PC-9 (cell line): ENCODE measurements at places on chromosomes 7 and 10. TPM values are rescaled to one million over a fixed set of nuclear protein-coding genes. Genes with fewer than 3 reads are reported as not detected.
A peak's percentile ranks its signal among the peaks of the same experiment; 100 is the strongest.

NANOS1 gene
- 5.2 and 7.2 TPM in 2 replicates for total RNA-seq

DNA sequence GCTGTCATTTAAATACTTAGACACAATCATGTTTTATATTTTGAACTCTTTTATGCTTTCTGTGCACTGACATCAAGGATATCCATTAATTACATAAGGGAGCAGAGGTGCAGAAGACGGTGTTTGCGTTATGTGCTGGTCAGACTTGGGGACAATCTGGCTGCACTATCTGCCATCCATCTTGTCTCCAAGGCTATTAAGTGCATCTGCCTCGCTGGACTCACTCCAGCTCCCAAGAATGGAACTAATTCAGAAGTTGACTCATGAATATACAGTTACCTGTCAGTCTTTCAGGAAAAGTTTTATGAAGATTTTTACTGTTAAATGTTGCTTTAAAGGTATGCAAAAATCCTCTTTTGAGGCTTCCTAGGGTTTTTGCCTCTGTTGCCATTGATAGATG, 391.0 kb downstream of the SUGCT start:
- H3K27ac ChIP-seq, result no peak overlapping the region
- H3K4me1 ChIP-seq, result no peaks in the 10 kb centered on the region
- no peak overlapping the region for H3K4me3 ChIP-seq

DNA sequence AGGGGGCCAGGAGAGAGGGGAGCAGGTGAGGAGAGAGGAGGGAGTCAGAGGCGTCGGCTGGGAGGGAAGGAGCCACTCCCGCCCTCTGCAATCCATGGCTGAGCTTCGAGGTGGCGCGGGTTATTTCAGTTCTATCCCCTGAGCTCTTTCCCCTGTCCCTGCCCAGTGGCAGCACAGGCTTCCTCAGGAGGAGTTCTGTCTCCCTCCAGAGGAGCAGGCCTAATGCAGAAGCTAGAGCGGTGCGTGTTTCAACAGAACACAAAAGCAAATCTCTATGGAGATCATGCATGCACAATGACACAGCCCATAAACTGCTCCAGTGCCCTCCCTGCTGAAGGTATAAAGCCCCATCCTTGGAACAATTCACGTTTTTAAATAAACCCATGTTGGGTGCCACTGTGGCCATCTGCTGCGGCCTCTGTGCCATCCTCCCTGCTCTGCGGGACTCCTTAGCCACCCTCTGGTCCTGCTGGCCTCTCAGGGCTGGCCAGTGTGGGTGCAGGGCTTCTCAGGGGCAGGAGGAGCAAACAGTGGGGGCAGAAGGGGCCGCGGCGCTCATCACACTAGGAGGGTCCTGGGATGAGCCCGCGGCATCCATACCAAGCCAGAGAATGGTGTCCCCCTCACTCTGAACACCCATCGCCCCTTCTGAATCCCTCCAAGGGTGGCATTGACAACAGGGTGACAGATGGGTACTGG, 192.6 kb upstream of the LYZL2 start:
- no peak overlapping the region for H3K4me3 ChIP-seq
- H3K27me3 ChIP-seq, result no peaks in the 10 kb centered on the region
- no peaks in the 10 kb centered on the region for H3K4me1 ChIP-seq
- H3K36me3 ChIP-seq, result no peaks in the 10 kb centered on the region

GRCh38 chr10:49645871-49646870, 32.3 kb downstream of the CHAT start:
- H3K27me3 ChIP-seq, result peaks cover 29% of the 10 kb centered on the region
- H3K27ac ChIP-seq, result no peak overlapping the region
- no peaks in the 10 kb centered on the region for H3K36me3 ChIP-seq
- no peaks in the 10 kb centered on the region for H3K4me1 ChIP-seq
- no peak overlapping the region for H3K4me3 ChIP-seq

DNA sequence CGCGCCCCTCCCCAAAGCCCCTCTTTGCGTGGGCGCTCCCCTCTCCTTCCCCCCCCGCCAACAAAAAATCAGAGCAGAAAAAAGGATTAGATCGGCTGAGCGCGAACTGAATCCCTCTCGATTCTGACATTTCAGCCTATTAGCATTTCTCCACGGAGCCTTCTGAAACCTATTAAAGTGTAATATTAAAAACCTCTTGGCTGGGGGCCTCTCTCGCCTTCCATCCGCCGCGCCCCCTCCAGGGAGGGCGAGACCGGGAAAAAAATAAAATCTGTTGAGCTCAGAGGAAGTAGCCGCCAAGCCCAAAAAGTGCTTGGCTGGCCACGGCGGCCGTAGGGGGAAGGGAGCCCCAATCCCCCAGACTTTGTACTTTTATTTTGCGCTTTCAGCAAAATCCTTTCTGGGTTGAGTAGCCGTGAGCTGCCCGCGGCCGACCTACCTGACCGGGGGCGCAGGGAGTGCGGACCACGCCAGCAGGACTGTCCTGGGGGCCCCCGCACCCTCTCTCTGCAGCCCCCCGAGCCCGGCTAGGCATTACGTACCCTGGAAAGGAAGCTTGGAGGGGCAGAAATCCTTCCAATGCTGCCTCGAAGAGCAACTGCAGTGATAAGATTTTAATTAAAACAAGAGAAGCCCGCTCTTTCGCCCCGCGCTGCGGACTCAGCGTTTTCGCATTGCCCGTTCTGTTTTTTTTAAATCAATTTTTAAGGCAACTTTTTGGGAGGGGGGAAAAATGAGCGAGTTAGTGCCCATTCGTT, 1.3 kb upstream of the TNRC18 start:
- H3K27me3 ChIP-seq, result no peaks in the 10 kb centered on the region
- peak; percentile 43 for DNase-seq
- H3K4me1 ChIP-seq, result no peaks in the 10 kb centered on the region
- no peaks in the 10 kb centered on the region for H3K36me3 ChIP-seq
- peak overlapping the region; percentile 96 for H3K4me3 ChIP-seq
- H3K27ac ChIP-seq, result peak overlapping the region; percentile 94

GRCh38 chr7:132078891-132079735, 497.2 kb downstream of the PLXNA4 start:
- no peaks in the 10 kb centered on the region for H3K27me3 ChIP-seq
- H3K36me3 ChIP-seq, result no peaks in the 10 kb centered on the region
- no peak overlapping the region for H3K4me3 ChIP-seq
- no peaks in the 10 kb centered on the region for H3K4me1 ChIP-seq
- DNase-seq, result no peak

DNA sequence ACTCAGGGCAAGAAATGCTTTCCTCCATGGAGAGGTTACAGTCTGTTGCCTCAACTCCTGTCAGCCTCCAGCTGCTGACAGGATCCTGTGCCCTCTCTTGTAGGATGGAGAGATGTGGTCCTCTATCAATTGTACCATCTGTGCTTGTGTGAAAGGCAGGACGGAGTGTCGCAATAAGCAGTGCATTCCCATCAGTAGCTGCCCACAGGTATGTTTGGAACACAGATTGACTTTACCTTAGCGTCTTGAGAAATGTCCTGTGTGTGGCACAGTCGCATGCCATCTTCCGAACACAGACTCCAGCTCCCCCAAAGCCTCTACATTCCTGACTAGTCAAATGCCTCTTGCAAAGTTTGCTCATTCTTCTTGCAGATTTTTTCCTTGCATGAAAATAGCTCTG, 152.6 kb downstream of the BMPER start:
- H3K27ac ChIP-seq, result no peak overlapping the region
- peaks cover 20% of the 10 kb centered on the region for H3K4me1 ChIP-seq
- no peaks in the 10 kb centered on the region for H3K27me3 ChIP-seq
- DNase-seq, result no peak
- no peaks in the 10 kb centered on the region for H3K36me3 ChIP-seq

DNA sequence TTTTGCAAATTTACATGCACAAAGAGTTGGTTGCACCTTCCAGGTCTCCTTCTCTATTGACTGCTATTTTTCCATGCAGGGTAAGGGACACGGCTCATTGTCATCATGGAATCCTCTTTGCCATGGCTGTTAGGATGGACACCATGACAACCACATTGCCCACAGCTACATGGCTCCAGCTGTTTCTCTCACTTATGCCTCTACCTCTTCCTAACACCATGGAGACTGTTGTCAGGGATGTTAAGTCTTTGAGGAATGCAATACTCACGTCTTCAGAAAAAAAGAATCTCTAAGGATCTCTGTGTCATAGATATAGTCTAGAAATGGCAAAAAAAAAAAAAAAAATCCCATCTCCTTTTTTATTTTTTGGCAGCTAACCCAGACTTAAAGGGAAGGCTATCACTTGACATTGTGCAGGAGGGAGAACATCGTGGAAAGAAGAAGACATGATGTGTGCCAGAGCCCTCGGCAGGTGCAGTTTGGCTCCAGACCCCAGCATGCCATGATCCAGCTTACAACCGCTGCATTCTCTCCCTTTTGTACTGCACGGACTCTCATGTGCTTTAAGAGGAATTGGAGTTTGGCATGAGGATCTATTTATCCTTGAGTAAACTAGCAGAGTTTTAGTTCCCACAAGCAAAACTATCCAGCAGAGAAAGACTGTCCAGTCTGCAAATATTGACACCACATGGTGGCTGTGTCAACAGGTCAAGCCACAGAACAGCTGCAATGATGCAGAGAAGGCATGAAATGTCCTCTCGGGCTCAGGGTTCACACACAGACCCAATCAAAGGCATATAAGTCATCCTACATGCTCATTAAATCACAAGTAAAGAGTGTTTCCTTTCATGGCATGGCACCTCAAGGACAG, 70.8 kb downstream of the FRMD4A start:
- no peak for DNase-seq
- peaks cover 30% of the 10 kb centered on the region for H3K27me3 ChIP-seq
- H3K27ac ChIP-seq, result no peak overlapping the region
- H3K36me3 ChIP-seq, result no peaks in the 10 kb centered on the region
- H3K4me3 ChIP-seq, result no peak overlapping the region

GRCh38 chr7:105985229-105985628, 22.2 kb downstream of the CDHR3 start:
- DNase-seq, result no peak
- H3K27me3 ChIP-seq, result peaks cover 10% of the 10 kb centered on the region; the same call in 1 of the 2 replicates
- H3K4me3 ChIP-seq, result no peak overlapping the region

DNA sequence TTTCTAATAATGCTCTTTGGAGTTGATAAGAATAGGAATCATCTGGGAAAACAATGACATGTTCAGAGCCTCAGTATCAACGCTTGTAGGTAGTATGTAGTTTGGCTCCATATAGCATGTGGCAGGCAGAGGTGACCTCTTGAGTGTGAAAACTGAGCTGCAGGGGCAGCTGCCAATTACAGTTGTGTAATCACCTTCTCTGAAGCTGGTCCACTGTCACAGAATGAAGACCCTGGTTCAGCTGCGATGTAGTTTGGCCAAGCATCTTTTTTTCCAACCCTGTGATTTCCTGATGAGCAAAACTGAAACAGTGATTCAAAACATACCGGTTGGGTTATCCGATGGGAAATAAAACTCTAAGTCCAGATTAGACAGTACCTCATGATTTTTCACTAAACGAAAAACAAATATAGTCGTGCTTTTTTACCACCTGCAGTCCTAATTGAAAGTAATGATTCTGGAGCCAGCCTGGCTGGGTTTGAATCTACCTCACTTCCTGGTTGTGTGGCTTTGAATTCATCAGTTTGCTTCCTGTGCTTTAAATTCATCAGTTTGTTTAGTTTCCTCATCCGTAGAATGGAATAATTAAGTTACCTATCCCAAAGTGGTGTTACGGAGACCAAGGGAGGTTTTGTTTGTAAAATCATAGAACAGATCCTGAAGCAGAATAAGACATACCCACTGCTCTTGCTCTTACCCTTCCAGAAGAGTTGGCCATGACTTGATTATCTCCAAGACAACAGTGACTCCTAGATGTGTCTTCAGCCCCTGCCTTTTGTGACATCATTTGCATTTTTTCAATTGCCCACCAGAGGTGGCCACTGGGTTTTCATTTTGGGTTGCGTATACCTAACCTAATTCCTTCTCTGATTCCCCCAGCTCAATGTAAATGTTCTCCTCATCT, 87.4 kb downstream of the CELF2 start:
- no peak overlapping the region for H3K4me3 ChIP-seq
- DNase-seq, result no peak
- H3K36me3 ChIP-seq, result no peaks in the 10 kb centered on the region
- H3K27ac ChIP-seq, result no peak overlapping the region

- no peak overlapping the region for H3K27ac ChIP-seq
- no peak for DNase-seq
- H3K27me3 ChIP-seq, result no peaks in the 10 kb centered on the region
- H3K4me3 ChIP-seq, result no peak overlapping the region
These were observed 118.9 kb downstream of the PPP1R3A start for GRCh38 chr7:113799896-113800295.

DNA sequence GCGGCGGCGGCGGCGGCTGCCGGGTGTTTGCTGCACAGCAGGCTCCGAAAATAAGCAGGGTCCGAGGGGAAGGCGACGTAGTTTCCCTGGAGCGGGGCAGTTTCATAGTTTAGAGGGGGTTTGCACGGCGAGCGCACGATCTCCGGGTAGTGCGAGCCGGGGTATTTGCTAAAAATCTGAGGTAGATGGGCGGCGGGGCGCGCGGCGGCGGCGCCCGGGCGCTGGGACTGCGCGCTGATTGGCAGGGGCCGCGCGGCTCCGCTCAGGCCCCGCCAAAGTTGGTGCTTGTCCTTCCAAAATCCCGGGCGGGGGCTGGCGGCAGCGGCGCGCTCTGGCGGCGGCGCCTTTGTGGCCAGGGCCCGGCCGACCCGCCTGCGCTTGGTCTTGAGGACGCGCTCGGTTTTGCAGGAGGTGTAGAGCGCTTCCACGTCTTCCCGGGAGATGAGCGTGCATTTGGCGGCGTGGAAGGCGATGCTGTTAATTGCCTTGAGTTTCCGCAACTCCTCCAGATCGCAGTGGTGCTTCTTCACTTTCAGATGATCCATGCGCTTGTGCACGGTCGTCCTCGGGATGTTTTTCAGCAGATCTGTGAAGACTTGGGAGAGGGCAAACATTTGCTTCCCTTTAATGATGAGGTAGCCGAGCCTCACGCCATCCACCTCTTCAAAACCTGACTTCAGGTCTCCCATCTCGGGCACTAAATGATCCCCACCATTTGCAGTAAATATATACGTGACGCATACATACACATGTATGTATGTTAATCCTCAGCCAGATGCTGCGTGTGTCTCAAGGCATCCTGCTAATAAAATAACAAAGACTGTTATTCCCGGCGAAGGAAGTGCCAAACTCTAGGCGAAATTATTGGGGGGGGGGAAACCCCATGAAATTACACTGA, 8.1 kb downstream of the SKIDA1 start:
- no peak overlapping the region for H3K27ac ChIP-seq
- H3K36me3 ChIP-seq, result no peaks in the 10 kb centered on the region
- H3K4me1 ChIP-seq, result peaks cover 26% of the 10 kb centered on the region
- DNase-seq, result peak; percentile 54

DNA sequence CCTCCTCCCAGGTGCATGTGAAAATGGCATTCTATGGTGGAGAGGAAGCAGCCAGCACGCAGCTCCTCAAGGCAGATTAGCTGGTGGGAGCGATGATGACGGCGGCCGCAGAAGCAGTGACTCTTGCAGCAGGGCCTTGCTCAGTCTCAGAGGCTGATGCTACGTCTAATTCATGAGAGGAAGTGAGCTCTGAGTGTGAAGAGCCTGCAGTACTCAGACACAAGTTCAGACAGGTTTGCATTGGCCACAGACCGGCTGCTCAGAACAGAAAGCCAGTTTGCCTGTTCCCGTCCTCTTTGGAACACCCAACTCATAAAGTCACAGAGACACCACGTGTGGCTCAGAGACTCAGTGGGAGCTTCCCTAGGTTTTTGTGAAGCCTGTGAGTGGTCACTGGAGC, 136.5 kb downstream of the ADARB2 start:
- H3K27me3 ChIP-seq, result peaks cover 53% of the 10 kb centered on the region
- no peak overlapping the region for H3K27ac ChIP-seq
- H3K36me3 ChIP-seq, result no peaks in the 10 kb centered on the region
- DNase-seq, result no peak

- peaks cover 11% of the 10 kb centered on the region; the same call in 1 of the 2 replicates for H3K27me3 ChIP-seq
- H3K36me3 ChIP-seq, result no peaks in the 10 kb centered on the region
- H3K4me1 ChIP-seq, result no peaks in the 10 kb centered on the region
- DNase-seq, result no peak
- no peak overlapping the region for H3K4me3 ChIP-seq
These were observed 4.2 kb downstream of the NOS3 start for GRCh38 chr7:150994838-150995510.
